ENCODE measurements at places on chromosomes 4 and X.

GRCh38 chrX:139113708-139114107 lies 402.2 kb upstream of the FGF13 start:
- no peak for DNase-seq

DNA sequence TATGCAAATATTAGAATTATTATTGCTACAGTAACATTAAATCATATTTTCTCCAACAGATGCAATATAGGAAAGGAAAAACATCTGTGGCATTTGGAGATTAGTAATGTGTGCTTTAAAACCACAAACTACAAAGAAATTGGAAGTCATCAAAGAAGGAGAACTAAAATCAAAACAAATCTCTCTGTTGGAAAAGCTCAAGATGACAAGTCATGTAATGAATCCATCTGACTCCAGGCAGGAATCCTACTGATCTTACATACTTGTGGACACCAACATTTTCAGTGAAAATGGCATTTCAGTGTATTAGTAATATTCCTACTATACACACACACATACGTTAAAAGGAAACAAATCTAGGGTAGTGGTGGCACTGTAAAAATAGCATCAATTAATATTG lies 98.2 kb downstream of the SLC39A8 start:
- DNase-seq: no peak

- no peak for DNase-seq
Measured at GRCh38 chrX:77453190-77453589, 6.0 kb downstream of the FGF16 start.

DNA sequence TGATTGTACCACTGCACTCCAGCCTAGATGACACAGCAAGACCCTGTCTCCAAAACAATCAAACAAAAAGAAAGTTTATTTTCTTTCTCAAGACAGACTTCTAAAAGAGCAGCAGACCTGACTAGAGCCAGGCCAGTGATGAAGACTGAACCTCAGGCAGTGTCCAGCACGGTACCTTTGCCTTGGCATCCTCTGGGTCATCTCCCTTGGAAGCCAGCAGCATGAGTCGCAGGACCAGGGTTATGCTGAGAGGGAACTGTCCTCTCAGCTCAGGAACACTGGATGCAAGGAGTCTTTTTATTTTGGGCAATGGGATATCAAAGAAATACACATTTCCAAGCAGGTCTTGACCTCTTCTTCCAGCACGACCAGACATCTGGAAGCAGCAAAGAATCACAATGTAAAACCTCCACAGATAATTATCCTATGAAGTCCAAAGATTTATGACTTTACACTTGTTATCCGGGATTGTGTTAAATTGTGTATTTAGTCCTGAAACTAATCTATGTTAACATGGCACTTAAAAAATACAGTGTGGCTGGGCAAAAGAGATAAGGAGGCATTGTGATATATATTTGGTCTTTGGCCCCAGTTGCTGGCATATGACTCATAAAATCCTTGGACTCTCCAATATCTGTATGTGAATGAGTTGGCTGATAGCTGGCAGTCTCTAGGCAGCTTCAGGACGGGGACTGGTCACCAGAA lies 66.0 kb upstream of the DDX60 start:
- DNase-seq: no peak

DNA sequence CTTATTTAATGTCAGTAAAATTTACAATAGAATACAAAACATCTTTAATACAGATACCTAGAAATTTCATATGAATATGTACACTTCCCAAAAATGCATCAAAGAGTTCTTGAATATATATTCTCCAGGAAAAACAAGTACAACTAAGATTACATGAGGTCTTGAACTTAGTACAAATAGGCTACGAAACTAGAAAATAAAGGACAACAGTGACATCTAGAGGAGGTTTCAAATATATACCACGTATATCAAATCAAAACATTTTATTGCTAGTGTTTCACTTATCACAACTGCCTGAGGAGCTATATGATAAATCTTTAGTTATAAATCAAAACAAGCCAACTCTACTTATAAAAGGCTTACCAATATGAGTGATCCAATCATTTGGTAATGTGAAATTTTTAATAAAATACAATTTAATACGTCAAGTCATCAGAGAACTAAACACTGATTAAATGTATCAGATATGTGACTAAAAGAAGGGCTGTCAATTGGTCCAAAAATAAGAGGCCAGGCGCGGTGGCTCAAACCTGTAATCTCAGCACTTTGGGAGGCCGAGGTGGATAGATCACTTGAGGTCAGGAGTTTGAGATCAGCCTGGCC lies 36.6 kb downstream of the ANAPC10 start:
- no peak for DNase-seq

DNA sequence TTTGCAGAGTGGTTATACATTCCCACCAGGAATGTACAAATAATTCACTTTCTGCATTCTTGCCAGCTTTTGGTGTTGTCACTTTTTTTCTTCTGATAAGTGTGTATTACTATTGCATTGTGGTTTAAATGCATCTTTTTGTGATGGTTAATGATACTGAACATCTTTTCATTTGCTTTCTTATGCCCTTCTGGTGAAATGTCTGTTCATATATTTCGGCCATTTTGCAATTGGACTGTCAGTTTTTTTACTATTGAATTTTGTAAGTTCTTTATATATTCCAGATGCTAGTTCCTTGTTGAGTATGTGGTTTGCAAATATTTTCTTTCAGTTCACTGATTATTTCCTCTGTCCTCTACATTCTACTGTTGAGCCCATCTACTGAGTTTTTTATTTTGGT lies 19.4 kb upstream of the BMP2K start:
- DNase-seq: no peak

DNA sequence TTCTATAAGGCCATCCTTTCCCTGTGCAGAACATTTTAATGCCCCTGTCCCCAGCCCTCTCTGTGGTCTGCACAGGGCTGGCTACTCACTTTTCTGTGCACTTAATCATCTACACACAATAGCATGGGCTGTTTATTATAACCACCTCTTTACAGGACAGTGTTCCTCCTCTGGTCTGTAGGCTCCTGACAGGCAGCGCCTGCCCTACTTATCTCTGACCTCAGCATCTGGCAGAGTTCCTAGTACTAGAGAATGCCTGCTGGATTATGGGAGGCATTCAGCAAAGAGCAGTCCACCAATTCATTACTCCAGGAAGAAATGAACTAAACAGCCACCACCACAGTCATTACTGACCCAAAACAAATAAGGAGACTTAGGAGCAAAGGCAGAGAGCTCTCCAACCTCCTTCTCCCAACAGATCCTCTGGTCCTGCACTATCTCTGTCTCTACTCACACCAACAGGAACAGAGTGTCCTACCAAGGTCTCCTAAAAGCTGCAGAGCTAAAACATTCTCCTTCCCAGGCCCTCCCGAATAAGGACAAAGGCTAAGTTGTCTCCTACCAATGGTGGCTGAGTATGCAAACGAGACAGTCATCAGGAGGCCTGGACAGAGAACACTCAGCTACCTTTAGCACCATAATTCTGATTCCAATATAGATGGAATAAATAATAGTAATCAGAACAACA lies 279.2 kb downstream of the QDPR start:
- no peak for DNase-seq

GRCh38 chrX:67523002-67523681 lies 20.7 kb upstream of the AR start:
- DNase-seq: no peak

- DNase-seq: no peak
Measured at GRCh38 chrX:77639820-77640219, 146.2 kb downstream of the ATRX start.

- no peak for DNase-seq
Measured at GRCh38 chrX:22526339-22526738, 253.6 kb downstream of the CBLL2 start.

GRCh38 chr4:128285085-128285997 lies 2.3 kb downstream of the PGRMC2 start:
- DNase-seq: no peak

GRCh38 chr4:71262161-71262560 lies 76.7 kb upstream of the SLC4A4 start:
- no peak for DNase-seq

GRCh38 chr4:92014067-92014466 lies 289.7 kb upstream of the GRID2 start:
- no peak for DNase-seq

DNA sequence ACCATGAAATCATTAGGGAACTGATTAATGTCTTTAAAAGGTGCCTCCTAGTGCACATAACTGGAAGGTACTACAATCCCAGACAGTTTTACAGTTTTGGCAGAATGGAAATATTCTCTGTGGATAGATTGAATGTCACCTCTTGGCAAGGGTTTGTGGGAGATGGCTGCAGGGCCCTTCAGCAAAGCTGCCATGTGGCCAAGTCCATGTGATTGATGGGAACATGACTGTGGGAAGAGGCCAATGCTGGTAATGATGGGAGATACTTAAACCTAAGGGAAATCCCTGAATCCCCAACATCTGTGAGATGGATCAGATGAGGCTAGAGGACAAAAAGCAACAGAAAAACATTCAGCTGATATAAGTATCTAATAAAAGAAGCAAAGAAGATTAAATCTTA lies 493.7 kb downstream of the MAGEE1 start:
- DNase-seq: no peak

DNA sequence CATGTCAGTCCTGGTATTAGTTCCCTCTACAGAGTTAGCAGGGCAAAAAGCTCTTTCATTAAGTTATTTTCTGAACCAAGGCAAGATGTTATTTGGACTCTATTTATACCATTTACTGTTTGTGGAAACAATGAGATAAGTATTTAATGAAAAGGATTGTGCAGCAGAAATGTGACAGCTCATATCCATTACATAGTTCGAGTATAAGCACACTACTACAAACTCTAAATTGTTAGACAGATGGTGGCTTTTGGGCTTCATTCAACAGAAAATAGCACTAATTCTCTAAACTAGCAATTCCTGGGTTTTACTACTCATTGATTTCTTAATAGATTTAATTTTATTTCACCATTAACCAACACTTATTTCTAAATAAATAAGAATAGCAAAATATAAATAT lies 95.2 kb upstream of the ANK2 start:
- DNase-seq: no peak

GRCh38 chrX:25105221-25105620 lies 89.5 kb upstream of the ARX start:
- no peak for DNase-seq
